ENCODE measurements at places on chromosomes 11 and 22. TPM values are rescaled to one million over a fixed set of nuclear protein-coding genes. Genes with fewer than 3 reads are reported as not detected.
A peak's percentile ranks its signal among the peaks of the same experiment; 100 is the strongest.

The LRRC56 gene
- total RNA-seq = 5.9 TPM

The CCT8L2 gene
- total RNA-seq = not detected

The APOBEC3B gene
- total RNA-seq = 1.7 TPM

The VPREB1 gene
- not detected for total RNA-seq

The MS4A7 gene
- 0.76 TPM for total RNA-seq

The HBG1 gene
- 6.4 TPM for total RNA-seq

The MYEOV gene
- total RNA-seq = 0.50 TPM

The PKNOX2 gene
- total RNA-seq = not detected

The FIBIN gene
- not detected for total RNA-seq

The OR9I1 gene
- total RNA-seq = not detected

The LMO1 gene
- not detected for total RNA-seq

The ESRRA gene
- total RNA-seq = 20.2 TPM

The TXNRD2 gene
- 26.5 TPM for total RNA-seq

The TRIM22 gene
- 320 TPM for total RNA-seq

The TCN1 gene
- total RNA-seq = not detected

The PTPN5 gene
- total RNA-seq = 0.22 TPM

- DNase-seq = no peak
Observed at GRCh38 chr11:117444711-117445658, 117.3 kb downstream of the CEP164 start.

GRCh38 chr22:39839917-39840510, 53.5 kb downstream of the ENTHD1 start:
- no peak for DNase-seq

DNA sequence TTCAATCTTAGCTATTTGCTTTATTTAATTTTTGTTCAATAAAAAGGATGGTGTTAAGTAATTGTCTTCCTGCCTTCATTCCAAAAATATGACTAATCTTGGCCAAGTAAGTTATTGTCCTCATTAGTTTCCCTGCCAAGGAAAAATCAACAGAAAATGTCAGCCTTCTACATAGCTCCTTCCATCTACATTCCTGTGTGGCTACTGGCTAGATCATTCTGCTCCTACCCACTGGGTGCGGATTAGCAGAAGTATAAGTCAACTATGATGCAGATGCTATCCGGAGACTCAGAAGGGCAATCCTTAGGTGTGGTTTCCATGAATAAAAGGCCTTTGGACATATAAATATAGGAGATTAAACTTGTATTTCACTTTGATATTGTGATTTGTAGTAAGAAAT, 154.4 kb downstream of the SBF2 start:
- DNase-seq = no peak

- DNase-seq = no peak
Observed at GRCh38 chr11:41449483-41450050, 9.9 kb downstream of the LRRC4C start.

DNA sequence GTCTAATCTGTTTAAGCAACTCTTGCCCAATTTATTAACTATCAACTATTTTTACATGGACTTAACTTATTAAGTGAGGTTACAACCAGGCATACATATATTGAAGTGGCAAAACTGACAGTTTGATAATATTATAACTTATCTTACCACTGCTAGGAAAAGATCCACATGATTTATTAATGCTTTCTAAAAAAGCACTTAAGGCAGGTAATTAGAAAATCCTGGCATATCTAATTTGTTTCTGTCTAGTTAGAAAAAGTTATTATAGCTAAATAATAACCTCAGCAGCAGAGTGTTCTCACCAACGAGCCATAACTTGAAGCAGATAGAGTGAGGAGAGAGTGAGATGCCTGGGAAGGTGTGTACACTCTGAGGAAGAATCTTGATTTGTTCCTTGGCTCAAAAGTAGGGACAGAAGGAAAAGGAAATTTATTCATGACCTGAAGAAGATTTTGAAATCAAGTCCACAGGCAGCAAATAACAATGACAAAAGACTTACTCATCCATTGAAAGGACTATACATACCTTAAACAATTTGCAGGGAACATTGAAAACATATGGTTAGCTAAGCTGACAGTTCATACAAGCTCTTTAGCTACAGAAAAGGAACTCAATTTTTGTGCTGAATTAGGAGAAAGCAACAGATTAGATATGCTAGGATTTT, 7.1 kb upstream of the MUC15 start:
- no peak for DNase-seq

- DNase-seq = no peak
Observed at GRCh38 chr11:112455791-112456190, 195.1 kb upstream of the PLET1 start.

DNA sequence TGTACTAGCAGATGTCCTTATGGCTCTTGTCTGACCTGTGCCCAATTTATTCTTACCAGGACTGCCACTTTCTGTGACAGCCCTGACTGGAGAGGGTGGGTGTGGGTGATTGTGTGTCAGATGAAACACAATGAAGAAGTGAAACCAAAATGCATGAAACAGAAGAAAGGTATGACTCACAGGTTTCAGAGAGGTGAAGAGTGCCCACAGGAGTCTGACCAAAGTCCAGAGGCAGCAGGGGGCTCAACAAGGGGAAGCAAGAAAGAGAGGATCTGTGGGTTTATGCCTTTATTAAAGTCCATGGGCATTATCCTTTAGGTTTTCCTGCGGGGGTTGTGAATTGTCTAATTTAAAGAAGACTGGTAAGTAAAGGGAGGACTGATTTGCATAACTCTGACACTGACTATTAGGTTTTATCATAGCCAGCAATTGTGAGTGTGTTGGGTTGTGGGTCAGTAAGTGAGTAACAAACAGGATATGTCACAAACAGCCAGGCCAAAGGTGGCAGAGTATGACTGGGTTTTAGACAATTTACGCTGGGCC, 3.9 kb upstream of the OR4C6 start:
- DNase-seq = no peak

GRCh38 chr22:36286096-36286957, 33.4 kb downstream of the APOL1 start:
- peak; percentile 51 for DNase-seq

GRCh38 chr11:78763664-78764063, 189.0 kb upstream of the NARS2 start:
- no peak for DNase-seq

DNA sequence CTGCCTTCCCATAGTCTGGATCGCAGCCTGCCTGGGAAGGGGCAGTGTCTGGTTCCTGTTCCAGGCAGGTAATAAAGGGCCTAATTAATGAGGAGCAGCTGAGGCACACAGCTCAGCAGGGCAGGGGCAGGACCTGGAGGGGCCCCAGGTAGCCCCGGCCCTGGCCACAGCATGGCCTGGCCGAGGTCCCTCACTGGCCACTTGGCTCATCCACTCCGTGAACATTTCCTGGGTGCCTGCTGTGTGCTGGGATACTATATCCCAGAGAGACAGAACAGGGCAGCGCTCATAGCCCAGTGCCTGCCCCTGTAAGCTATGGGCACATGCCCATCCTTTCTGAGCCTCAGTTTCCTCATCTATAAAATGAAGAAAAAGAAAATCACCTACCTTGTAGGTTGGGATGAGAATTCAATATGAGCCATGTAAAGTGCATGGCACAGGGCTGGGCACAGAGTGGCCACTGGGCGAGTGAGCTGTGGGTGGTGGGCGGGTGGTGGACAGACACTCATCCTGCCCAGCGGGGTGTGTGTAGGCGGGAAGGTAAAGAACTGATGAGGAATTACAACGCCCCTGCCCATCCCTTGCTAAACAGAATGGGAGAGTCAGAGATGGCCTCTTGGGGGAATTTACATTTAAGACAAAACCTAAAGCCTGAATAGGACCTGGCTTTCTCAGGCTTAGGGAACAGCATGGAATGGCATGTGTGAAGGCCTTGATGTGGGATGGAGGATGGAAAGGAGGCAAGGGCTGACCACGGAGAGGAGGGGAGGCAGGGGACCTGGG, 9.2 kb downstream of the MYRF start:
- DNase-seq = no peak

GRCh38 chr11:72981971-72982685, 160.0 kb downstream of the FCHSD2 start:
- DNase-seq = no peak

- DNase-seq = no peak
Observed at GRCh38 chr11:6319001-6319703, 1.1 kb downstream of the CAVIN3 start.

DNA sequence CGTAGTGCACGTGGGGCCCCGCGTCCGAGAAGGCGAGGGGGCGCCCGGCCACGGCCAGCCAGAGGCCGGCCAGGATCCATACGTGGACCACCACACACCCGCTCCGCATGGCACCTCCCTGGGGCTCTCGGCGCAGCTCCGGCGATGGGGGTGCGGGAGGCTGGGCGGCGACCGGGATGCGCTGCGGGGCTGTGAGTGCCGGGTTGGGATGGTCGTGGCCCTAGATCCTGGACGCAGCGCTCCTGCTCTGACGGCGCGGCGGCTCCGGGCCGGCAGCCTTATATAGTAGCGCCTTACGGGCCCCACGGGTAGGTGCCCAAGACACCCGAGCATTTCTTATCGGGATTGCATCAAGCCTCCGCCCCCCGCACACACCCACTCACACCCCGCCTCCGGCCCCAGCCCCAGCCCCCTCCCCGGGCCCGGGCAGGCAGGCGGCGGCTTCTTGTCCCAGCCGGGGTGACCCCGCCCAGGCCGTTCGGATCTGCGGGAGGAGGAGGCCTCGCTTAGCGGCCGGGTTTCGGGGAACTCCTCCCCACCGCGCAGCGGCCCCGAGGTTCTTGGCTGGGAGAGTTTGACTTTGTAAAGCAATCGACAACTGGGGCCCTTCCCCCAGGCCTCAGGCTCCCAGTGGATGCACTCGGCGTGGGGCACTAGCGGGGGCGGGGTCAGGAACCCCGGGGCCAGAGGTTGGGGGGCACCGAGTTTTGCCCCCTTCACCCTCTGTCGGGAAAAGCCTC, at the start of gene FGF19:
FGF19 (minus strand) TSS at position 255 of the 740 bp plus-strand sequence; CDS start at position 109, 146 bp downstream.
- no peak for DNase-seq

- no peak for DNase-seq
Observed at GRCh38 chr22:48545987-48546386, 1281.7 kb downstream of the BRD1 start.

- no peak for DNase-seq
Observed at GRCh38 chr22:45308391-45308956, 1.3 kb upstream of the FAM118A start.

DNA sequence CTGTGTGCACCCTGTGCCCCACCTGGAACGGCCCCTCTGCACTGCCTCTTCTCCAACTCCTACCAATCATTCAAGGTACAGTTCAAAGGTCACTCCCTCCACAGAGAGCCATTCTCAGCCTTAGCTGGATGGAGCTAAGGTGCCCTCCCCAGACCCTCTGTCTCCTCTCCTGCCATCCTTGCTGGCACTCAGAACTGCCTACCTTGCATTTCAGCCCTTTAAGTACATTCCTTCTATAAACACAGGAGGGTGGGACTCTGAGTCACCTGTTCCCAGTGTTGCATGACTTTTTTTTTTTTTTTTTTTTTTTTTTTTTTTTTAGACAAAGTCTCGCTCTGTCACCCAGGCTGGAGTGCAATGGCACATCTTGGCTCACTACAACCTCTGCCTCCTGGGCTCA, 8.6 kb downstream of the TTLL1 start:
- no peak for DNase-seq

GRCh38 chr11:9613830-9614762, 40.6 kb downstream of the WEE1 start:
- peak; percentile 82 for DNase-seq

GRCh38 chr11:35143297-35144135, 4.5 kb downstream of the CD44 start:
- DNase-seq = no peak

GRCh38 chr11:65537620-65538231, 12.8 kb downstream of the SCYL1 start:
- DNase-seq = no peak

- DNase-seq = no peak
Observed at GRCh38 chr22:48488149-48488551, 1339.5 kb downstream of the BRD1 start.

GRCh38 chr11:103338621-103339484, 229.6 kb downstream of the DYNC2H1 start:
- DNase-seq = no peak

DNA sequence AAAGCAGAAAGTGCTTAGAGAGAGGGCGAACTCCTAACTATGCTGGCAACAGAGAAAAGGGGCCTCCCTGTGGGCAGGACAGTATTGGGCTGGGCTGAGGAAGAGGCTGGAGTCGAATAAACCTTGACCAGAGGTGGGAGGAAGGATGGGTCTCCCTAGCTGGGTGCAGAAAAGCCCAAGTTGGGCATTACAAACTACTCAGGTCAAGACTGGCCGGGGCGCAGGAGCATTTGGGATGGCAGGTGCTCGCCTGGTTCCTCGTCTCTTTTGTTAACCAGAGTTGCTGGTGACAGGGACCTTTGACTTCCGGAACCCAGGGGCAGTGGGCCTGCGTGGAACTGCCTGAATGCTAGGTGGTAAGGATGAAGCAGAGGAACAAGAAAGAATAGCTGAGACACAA, 80.3 kb upstream of the SHISAL1 start:
- DNase-seq = no peak

DNA sequence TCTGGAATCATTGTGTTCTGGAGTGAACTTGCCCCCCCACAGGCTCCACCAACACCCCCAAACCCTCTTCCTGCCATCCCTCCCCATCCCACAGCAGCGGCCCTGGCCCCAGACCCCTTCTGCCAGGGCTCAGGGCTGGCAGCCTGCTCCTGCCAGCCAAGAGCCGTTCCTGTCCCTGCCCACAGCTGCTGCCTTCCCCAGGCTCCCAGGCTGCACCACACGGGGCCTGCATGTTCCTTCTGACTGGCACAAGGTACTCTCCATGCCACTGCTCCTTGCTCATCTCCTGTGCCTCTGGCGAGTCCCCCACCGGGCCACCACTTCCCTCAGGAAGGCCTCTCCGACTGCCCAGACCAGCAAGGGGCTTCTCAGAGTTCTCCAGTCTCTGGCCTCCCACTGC, 4.9 kb downstream of the GP1BB start:
- DNase-seq = no peak

DNA sequence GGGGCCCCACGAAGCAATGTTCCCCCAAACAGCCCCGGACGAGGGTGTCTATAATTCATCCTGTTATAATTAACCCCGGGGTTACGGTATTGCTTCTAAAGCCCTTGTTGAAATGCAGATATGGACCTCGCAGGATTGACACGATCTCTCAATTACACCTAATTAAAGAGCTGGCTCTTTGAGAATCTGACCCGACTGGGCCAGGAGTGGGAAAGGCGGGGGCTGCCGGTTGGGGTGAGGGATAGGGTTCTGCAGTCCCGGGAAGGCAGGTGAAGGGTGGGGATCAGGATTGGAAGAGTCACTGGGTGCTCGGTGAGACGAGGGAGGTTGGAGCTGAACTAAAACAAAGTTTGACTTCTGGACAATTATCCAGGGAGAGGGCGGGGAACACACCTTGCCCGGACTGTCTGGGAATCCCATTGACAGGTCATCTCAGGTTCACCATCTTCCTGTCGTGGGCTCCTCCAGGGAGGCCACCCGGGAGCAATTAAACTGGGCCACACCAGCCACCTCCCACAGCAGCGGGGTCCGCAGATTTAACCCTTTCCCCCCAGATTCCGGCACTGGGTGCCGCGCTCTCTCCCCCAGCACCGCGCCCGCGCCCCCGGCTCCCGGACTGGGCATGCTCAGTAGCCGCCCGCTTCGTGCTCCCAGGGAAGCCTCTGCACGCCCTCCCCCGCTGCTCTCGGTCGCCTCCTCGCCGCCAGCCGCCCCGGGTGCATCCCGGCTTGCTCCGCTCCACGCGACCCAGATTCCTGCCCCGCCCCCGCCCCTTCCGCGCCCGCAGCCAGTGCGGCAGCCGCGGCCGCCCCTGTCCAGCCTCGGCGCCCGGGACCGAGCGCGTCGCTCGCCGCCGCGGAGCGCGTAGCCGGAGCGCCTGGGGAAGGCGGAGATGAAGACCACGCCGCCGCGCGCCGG, at the start of gene ELMOD1:
ELMOD1 (plus strand) TSS at position 688 of the 918 bp plus-strand sequence. CDS start 27,043 bp downstream, outside the sequence.
- no peak for DNase-seq

Measured in T-cell (primary cell).